Activated naive CD4-positive, alpha-beta T cell treated with Interleukin-2 at 50 U/mL for 16 hours (primary cell): ENCODE measurements at places on chromosomes 5 and 9.

DNA sequence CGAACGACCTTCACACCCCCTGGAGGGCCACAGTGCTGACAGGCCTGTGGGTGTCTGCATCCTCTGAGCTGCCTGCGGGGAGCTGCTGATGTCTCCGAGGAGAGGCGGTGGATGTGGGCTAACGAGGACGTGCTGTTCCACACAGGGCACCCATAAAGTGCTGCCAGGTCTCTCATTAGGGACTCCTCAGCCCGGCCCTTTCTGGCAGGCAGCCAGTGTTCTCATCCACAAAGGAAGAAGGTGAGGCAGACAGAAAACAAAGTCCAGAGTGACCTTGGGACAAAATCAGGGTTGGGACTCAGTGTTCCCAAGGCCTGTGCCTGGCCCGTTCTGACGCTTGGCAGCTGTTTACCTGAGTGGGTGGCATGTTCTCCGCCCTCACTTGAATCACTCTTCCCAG lies 29.3 kb downstream of the CARTPT start:
- no peak for DNase-seq

- DNase-seq, result no peak
Observed at GRCh38 chr5:83015676-83016075, 61.5 kb downstream of the TMEM167A start.

- no peak for DNase-seq
Observed at GRCh38 chr5:141917760-141918159, 5.9 kb upstream of the DELE1 start.

GRCh38 chr5:178298283-178298807 lies 65.7 kb upstream of the PHYKPL start:
- DNase-seq, result no peak

GRCh38 chr9:81665322-81665871 lies 23.9 kb downstream of the TLE1 start:
- DNase-seq, result no peak

DNA sequence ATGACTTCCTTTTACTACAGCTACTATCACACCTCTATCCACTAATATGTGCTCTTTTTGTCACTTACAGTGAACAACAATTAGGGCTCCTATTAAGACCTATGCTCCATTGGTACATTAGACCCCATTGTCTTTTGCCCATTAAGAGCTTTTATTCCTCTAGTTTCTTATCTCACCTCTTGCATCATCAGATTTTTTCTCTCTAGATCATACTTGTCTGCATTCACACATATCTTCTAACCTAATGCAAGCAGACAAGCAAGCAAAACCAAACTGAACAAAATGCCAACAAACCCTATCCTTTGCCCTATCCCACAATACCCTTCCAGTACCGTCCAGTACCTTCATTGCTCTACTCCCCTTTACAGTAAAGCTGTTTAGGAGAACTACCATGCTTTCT lies 10.1 kb upstream of the RBM27 start:
- DNase-seq, result no peak

DNA sequence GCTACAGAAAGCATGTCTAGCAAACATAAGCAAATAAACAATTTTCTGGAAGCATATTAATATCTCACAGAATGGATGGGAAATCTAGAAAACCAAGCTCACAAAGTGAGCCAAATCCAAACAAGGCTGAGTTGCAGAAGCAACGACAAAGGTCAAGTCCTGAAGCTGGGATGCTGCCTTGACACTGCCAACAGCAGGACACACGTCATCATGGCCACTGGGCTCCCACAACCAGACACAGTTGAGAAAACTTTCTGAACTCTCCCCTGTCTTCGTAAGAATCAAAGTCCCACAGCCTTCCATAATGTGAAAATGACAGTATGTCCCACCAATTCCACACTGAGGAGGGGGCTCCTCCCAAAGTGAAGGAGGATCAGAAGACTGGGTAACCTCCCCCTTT lies 37.6 kb downstream of the EPB41L4A start:
- DNase-seq, result no peak

DNA sequence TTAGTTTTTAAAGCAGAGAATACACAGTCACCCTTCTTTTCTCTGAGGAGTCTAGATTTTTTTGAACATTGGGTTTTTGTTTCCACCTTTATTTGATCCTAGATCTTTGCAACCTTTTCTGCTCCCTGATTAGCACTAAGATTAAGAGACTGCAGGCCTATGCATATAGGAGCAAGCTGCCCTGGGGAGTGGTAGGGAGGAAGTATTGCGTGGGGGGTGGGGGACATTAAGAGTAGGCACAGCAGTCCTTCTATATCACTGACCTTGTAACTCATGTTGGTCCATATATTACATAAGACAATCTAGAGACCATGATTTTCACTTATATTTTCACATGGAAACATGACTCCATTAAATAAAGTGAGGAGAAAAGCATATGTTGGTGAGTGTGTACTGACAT lies 149.1 kb downstream of the ADGRV1 start:
- DNase-seq, result no peak

DNA sequence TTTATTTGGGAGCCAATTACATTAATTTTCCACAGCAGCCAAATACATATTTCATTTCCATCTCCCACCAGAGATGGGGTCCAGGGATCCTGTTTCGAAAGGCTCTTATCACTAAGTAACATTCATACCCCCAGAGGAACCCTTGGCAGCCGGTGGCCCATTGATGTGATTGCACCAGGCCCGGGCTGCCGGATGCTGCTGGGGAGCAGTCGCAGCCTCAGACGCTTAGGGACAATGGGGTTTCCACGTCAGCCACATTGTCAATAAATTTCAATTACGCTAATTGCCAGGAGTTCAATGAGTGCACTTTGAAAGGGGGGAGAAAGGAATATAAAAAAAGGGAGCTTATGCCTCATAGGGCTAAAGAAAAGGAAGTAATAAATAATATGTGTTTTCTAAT lies 478.8 kb upstream of the ADAMTS16 start:
- no peak for DNase-seq

GRCh38 chr5:37045703-37046102 lies 169.1 kb downstream of the NIPBL start:
- no peak for DNase-seq

DNA sequence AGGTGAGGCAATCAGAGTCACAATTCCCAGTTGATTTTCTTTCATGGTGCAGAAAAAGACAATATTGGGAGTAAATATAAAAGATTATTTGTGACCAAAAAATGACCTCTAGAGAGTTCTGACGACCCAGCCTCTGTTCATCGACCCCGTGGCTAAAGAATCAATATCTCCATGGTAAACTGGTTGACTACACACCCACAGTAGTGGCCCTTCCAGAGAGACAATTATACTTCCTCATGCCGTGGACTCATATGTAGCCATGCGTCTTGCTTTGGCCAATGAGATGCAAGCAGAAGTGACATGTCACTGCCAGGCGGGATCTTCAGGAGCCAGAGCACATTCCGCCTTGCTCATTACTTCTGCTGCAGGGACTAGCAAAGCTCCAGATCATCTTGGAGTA lies 163.3 kb upstream of the RAD23B start:
- no peak for DNase-seq

DNA sequence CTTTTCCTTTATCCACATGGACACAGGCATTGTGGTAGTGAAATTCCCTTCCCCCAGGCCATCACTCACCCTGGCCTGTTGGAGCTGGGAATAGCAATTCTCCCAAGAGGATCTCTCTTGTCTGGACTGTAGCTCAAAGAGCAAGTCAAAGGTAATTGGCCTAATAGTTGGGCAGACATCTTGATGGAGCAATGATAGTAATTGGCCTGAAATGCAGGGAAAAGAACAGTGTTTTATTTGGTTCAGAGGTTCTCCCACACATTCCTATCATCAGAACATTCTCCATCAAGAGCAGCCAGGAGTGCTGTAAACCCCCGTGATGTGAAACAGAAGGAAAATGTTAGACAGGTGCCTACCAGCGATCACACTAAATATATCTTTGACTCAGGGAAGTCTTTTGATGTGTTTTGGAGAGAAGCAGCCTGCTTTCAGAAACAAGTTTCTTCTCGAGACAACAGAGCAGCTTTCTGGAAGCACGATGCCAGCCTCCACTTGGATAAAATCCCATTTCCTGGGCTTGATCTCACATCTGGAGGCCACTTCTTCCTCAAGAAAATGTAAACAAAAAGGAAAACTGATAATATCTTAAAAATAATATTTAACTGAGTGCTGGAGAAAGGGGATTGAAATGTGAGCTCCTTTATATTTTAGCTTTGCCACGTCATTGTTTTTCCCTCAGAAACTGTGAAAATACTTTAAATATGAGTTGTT lies 198.1 kb upstream of the WWC1 start:
- no peak for DNase-seq

GRCh38 chr5:10374046-10375022 lies 20.8 kb downstream of the MARCHF6 start:
- no peak for DNase-seq

- DNase-seq, result no peak
Observed at GRCh38 chr5:92402956-92403702, 1020.0 kb upstream of the ARRDC3 start.

DNA sequence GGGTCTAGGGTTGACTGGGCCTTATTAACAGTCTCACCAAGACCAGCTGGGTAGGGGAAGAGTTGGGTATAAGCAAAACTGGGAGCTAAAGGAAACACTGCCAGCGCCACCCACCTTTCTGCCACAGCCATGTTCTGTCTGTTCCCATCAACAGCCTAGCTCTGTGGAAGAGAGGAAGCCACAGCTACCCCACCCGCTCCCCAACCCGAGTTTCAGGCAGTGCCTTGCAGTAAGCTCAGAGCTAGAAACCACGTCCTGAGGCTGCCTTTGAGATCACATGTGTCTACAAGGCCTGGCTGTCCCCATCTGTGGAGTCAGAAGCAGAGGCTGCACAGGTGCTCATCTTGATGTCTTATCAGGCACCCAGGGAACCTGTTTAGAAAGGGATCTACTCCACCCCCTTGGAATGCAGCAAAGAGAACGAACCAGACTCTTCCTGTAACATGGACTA lies 15.3 kb downstream of the HNRNPH1 start:
- peak; percentile 24 for DNase-seq

DNA sequence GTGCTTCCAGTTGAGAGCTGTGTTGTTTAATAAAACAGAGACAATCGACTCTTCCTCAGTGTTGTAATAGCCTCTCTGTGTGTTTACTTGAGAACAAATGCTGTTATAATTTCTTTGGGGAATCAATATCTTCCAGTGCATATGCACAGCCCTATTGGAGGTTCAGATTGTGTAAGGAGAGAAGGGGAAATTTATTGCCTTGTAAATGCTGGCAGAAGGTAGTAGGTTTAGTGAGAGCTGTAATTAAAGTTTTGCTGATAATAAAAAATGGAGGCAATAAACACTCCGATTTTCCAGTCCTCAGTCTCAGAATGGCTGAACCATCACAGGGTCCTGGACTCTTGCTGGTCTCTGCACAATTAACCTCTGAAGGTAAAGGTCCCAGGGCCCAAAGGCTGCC lies 128.3 kb downstream of the C5orf15 start:
- no peak for DNase-seq

DNA sequence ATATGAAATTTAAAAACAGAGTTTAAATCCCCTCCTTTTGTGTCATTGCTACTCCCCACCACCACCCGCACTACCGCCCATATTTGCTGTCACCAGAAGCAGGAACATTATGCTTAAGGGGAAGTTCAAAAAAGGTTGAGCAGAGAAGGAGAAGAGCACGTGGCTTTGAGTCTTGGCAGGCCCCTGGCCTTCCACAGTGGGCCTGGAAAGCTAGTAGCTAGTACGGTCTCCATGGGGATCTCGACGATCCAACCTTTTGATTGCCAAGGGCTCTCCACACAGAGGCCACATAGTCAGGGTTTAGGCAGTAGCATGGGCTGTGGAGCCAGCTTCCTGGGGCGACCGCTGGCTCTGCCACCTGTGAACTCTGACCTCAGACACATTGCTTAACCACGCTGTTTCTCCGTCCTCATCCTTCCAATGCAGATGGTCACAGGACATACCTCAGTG lies 90.1 kb downstream of the GOLPH3 start:
- DNase-seq, result no peak

- DNase-seq, result no peak
Observed at GRCh38 chr5:73674669-73675004, 48.6 kb downstream of the ARHGEF28 start.

- DNase-seq, result no peak
Observed at GRCh38 chr5:174239718-174240117, 194.2 kb downstream of the NSG2 start.

GRCh38 chr9:14251154-14252071 lies 62.5 kb downstream of the NFIB start:
- no peak for DNase-seq

GRCh38 chr5:851553-851952 lies 767 bp upstream of the ZDHHC11 start:
- no peak for DNase-seq

DNA sequence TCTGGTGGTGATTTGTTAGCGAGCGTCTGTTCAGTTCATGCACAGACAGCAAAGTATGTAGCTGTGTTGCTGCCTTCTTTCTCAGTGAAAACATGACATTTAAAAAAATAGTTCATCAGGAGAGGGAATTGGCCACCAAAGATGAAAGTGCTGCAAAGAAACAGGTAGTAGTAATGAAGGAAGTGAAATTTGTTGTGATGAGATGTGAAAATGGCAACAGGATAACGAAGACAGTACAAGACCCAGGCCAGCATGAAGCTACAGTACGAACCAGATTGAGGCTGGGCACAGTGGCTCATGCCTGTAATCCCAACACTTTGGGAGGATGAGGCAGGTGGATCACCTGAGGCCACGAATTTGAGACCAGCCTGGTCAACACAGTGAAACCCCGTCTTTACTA lies 136.0 kb downstream of the SMARCA2 start:
- DNase-seq, result no peak

DNA sequence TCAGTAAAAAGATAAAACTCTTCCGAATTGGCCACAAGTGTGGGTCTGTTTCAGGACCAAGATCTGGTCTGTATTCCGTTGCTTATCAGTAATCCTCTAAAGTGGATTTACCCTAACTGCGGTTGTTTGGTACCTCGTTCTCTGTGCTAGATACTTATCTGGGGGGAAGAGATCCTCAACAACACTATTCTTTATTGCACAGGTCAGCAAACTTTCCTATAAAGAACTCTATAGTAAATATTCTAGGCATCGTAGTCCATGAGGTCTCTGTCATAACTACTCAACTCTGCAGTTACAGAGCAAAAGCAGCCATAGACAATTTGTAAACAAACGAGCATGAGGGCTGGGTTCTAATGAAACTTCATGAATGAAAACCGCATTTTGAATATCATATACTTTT lies 335.8 kb upstream of the KIF2A start:
- no peak for DNase-seq

GRCh38 chr9:118529210-118529609 lies 825.0 kb downstream of the TLR4 start:
- DNase-seq, result no peak

DNA sequence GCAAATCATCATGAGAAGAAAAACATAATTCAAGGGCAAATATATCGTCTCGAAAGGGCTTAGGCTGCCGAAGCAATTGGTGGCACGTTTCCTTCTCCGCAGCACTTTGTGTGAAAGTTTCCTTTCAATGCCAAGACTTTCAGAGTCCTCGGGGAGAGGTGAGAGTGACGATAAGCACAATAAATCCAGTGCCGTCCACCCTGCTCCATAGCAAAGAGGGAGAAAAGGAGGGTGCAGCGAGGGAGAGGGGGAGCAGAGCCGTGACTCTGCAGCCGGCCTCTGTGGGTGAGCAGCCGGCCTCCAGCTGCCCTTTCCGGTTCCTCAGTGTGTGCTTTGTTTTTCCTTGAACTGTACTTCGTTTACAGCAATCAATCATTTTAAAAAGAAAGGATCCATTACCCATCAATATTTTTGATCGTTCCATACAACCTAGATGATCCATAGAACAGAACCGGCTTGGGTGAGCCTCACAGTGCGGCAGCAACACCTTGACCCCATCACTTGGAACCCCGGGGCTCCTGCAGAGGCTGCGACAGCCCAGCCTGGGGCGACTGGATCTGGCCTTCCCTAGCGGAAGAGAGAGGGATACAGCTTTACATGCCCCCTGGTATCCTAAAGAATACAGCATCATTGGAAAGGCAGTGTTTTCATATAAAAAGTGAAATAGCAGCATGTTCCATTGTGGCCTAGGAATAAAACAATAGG lies 247.0 kb upstream of the IRX4 start:
- no peak for DNase-seq
